GM23248 (cell line): ENCODE measurements at places on chromosomes 1 and 21.

DNA sequence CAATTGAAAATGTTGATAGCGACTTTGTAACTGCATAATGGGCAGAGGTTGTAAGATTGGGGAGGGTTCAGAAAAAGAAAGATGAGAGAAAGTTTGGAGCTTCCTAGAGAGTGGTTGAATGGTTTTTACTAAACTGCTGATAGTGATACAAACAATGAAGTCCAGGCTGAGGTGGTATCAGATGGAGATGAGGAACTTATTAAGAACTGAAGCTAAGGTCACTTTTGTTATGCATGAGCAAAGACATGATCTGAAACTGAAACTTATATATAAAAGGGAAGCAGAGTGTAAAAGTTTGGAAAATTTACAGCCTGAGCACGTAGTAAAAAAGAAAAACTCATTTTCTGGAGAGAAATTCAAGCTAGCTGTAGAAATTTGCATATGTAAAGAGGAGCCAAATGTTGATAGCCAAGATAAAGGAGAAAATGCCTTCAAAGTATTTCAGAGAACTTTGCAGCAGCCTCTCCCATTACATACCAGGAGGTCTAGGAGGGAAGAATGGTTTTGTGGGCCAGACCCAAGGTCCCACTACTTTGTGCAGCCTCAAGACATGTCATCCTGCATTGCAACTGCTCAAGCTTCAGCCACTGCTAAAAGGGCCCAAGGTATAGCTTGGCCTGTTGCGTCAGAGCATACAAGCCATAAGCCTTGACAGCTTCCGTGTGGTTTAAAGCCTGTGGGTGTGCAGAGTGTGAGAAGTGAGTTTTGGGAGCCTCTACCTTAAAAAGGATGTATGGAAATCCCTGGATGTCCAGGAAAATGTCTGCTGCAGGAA, 843.9 kb downstream of the AMY1C start:
- no peak for DNase-seq

DNA sequence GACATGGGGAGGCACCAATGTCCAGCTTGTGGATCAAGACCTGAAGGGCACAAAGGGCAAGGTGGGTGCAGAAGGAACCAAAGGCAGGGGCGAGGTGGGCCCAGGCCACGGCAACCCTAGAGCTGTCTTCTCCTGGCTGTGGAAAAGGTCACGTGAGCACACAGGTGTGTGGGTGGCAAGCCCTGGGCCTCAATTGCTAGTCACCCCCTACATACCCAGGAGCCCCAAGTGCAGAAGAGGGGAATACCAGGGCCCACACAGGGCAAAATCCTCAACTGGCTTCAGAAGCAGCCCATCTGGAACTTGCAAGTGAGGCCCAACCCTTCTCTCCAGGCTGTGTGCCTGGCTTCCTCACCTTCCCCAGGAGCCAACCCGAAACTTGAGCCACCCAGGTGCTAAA, 25.6 kb downstream of the ZBTB17 start:
- no peak for DNase-seq

GRCh38 chr1:23026568-23026967, 7.3 kb downstream of the KDM1A start:
- peak; percentile 20 for DNase-seq

- DNase-seq, result no peak
Observed at GRCh38 chr21:36700971-36701755, 2.2 kb downstream of the SIM2 start.

DNA sequence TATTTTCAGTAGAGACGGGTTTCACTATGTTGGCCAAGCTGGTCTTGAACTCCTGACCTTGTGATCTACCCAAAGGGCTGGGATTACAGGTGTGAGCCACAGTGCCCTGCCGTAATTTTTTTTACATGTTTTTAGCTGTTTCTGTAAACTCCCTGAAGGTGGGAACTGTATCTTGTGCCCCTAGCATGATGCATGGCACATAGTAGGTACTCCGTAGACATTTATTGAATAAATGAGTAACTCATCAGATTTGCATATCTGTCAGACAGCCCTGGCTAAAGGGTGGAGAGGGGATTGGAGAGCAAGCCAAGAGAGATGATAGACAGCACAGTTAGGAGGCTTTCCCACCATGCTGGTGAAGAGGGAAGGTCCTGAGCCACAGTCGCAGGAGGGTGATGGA, 247.2 kb downstream of the NFIA start:
- no peak for DNase-seq

- DNase-seq, result peak; percentile 69
Observed at GRCh38 chr1:192530254-192530653, 45.3 kb upstream of the RGS1 start.

DNA sequence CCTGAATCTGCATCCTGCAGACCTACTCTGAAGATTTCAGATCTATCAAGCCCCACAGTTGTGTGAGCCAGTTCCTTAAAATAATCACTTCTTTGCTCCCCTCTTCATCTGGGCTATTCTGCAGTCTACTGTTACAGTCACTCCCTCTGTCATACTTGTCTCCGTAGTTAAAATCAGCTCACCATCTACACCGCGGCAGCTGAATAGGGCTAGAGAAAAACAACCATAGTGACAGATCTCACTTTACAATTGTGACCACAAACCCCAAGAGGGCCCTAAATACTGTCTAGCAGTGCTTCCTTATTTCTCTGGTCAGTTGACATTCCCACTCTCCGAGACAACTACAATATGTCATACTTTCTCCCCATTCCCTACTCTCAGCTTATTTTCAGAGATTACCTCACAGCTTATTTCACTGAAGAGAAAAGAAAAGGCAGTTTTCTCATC, 12.9 kb downstream of the DESI2 start:
- peak; percentile 40 for DNase-seq

GRCh38 chr1:109740615-109741373, at the start of gene GSTM3:
Gene GSTM3, minus strand, starts transcription at chr1:109741038. Its CDS starts 751 bp downstream, at chr1:109740287.
- DNase-seq, result no peak

DNA sequence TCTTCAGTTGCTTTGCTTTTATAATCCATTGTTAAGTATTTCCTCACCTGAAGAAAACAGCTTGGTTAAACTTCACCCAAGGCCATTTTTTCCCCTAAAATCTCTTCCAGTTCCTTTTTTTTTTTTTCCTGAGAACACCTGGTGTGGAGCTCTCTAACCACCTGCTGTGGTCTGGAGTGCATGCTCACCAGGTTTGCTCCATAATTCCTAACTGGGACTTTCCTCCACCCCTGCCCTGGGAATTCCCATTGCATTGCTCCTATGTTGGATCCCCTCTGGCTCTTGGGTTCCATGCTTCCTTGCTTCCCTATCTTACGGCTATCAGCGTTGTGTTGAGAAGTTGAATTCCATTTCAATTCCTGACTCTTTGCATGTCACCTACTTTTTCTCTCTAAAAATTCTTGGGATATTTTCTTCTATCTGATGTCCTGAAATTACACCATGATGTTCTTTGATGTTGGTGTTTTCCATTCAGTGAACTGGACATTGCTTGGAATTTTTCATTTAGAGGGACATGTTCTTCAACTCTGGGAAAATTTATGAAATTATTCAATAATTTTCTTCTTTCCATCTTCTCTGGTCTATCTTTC, 19.6 kb upstream of the DYRK1A start:
- DNase-seq, result no peak

DNA sequence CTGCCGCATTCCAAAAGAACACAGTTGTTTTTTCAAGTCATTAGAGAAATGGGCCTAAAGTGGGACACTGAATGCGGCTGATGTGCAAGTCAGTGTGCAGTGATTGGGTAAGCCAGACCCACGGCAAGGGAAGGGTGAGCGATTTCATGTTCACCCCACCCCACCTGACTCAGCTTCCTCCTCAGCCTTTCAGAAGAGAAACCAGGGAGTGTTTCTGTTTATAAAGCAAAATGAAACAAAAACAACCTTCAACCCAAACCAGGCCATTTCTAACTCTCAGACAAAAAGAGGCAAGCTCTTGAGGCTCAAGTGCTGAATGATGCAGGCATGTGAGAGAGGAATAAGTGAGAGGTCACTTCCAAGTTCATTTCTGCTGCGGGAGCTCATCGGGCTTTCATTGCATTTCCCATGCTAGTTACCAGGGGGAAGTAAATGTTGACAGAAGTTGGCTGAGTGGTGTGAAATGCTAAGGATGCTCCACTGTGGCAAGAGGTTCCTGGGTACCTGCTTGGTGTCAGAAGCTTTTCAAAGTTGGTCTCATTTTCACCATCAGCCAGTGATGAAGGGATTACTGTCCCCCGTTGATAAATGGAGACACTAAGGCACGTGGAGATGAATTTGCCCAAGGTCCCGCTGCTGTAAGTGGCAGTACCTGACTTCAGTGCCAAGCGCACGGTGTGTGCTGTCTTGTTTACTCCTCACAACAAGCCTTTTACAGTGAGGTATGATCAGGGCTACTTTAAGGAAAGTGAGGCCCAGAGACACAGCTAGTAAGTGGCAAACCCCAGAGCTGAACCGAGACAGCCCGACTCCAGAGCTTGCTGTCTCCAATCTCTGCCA, 29.1 kb downstream of the STPG1 start:
- DNase-seq, result peak; percentile 86

DNA sequence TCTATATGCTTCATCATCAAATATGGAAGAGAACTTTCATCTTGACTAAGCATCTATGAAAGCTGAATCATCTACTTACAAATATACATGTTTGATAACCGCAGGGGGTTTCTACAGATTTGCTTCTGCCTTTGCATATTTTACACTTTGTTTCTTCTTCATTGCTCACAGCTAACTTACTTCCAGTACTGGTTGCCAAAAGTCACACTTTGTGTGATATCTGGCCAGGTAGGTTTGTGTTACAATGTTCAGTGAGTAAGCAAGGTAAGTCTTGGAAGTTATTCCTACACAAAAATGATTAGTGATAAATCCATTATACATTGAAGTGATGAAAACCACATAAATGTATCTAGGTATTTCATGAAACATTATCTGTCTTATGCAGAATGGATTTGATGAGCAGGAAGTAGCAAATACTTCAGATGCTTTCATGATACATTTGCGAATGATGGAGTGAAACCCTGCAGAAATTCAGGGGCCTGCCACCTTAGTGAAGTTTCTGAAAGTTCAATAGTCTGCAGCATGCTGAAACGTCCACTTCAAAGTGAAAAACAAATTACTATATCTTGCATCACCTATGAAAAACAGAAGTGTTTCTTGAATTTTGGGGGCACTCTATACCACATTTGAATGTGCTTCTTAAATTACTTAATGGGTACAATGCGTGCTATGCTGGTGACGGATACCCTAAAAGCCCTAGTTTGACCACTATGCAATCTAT, 187.3 kb downstream of the ATP6V1G3 start:
- no peak for DNase-seq

DNA sequence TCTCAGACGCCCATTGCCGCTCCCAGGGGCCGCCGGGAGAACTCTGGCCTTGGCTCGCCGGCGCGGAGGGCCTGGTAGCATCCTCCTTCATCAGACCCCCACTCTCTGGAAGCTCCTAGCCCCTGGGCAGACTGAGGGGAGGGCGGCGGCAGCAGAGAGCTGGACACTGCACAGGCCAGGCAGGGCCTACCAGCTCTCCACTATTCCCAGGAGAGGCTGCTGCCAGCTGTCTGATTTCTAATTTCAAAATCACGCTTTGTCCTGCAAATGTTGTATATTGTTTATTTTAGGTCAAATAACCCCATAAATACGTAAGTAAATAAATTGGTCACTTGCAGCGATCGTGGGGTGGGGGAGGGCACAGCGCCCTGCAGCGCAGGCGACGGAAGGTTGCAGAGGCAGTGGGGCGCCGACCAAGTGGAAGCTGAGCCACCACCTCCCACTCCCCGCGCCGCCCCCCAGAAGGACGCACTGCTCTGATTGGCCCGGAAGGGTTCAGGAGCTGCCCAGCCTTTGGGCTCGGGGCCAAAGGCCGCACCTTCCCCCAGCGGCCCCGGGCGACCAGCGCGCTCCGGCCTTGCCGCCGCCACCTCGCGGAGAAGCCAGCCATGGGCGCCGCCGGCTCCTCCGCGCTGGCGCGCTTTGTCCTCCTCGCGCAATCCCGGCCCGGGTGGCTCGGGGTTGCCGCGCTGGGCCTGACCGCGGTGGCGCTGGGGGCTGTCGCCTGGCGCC, at the start of gene MTARC1:
Gene MTARC1, plus strand, starts transcription at position 577 of the 732 bp plus-strand sequence. Its CDS starts 32 bp downstream, at position 609.
- peak; percentile 70 for DNase-seq

GRCh38 chr1:100038660-100039287, 69.0 kb downstream of the SLC35A3 start:
- peak; percentile 80 for DNase-seq

DNA sequence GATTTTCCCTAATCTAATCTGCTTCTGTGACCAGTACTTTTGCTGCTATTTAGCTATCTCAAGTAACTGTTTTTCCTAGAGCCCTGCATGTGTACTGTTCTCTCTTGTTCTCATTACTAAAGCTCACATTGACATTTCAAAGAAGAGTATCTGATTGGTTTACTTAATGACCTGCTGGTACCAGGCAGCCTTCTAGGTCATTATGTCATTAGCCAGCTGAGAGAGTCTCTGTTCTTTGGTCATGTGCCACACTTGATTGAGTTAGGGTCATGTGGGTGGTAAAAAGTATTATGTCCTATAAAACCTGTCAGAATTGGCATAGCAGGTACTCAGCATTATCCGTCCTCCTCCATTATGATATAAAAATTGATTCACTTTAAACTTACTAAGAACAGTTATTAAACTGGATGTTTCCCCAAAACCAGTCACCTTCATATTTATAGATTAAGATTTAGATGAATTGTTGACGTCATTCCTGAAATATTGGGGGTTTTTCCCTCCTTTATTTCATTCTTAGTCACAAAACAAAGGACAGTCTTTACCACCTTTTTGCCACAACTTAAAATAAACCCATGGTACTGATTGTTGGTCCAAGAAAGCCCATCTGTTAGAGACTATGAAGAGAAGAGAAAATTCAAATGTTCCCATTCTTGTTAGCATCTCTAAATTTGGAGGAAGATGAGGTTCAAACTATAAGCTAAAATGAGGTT, 22.2 kb downstream of the FNDC5 start:
- DNase-seq, result no peak

- no peak for DNase-seq
Observed at GRCh38 chr21:37294679-37295078, 27.5 kb upstream of the VPS26C start.

- no peak for DNase-seq
Observed at GRCh38 chr1:230735447-230735846, 11.7 kb upstream of the CAPN9 start.

- peak; percentile 92 for DNase-seq
Observed at GRCh38 chr1:156704930-156705320, 458 bp downstream of the CRABP2 start.

DNA sequence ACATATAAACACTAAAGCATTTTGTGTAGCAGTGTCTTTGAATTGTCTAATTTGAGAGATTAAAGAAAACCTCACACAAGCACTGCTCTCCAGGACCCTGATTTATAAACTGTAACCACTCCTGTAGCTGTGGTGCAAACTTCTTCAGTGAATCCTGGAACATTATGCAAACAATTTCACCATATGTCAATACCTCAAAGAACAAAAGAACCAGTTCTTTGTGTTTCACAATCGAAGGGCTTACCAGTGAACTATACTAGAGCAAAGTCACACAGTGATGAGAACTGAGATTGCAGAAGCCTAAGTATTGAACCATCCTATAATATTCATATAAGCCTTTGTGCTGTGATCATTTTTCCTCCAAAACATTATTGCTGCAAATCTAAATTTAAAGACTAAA, 21.5 kb downstream of the DPH5 start:
- peak; percentile 54 for DNase-seq
